GM03348 (cell line): ENCODE measurements at places on chromosomes 11 and 22.

GRCh38 chr11:35233518-35233917 lies 94.5 kb downstream of the CD44 start:
- DNase-seq: no peak

GRCh38 chr11:72257570-72257969 lies 13.6 kb upstream of the PHOX2A start:
- no peak for DNase-seq

DNA sequence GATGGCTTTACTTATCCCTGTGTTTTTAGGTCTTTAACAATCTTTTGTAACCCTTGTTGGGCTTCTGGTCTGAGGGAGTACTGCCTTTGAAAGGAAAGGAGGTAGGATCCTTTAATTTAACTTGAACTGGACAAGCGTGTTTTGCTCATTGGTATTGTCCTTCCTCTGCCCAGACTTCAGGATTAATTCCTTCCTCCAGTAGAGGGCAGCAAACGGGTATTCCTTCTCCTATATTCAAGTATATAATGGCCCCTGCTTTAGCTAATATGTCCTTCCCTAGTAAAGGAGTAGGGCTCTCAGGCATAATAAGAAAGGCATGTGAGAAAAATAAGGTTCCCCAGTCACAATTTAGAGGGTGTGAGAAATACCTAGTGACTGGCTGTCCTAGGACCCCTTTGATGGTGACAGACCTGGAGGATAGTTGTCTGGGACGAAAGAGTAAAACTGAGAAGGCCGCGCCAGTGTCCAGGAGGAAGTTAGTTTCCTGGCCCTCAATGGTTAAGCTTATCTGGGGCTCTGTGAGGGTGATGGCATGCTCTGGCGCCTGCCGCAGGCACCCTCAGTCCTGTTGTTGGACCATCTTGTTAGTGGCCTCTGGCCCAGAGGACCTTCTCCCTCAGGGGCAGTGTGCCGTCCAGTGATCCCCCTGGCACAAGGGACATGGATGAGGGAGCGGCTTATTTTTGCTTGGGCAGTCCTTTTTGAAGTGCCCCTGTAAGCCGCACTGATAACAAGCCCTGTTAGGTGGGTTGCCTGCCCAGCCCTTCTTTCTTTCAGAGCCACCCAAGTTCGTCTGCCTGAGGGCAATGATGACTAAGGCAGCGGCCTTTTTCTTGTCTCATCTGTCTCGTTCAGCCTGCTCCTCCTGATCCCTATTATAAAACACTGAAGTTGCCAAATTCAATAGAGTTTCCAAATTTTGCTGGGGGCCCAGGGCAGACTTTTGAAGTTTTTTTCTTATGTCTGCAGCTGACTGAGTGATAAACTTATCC lies 51.8 kb downstream of the C11orf71 start:
- DNase-seq: peak; percentile 62

GRCh38 chr22:46969491-46969890 lies 207.0 kb downstream of the TBC1D22A start:
- no peak for DNase-seq

- no peak for DNase-seq
Measured at GRCh38 chr11:13899603-13900002, 62.9 kb upstream of the SPON1 start.

DNA sequence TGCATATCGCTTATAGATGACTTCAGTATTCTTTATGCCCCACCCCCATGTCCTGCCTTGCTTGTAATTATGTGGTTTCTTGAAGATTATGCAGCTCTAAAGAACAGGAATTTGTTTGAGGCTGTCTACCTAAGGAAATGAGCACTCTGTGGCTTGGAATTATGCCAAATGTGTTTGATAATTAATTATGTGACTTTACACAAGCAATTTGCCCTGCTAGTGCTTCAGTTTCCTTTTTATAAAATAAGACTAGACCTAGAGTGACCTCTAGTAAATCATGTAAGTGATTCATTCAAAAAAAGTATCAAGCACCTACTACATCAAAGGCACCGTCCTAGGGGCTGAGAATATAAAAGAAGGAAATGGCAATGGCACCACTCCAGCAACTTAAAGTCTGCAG lies 491.5 kb upstream of the KIRREL3 start:
- no peak for DNase-seq

- DNase-seq: no peak
Measured at GRCh38 chr22:47297261-47298016, 535.0 kb downstream of the TBC1D22A start.

DNA sequence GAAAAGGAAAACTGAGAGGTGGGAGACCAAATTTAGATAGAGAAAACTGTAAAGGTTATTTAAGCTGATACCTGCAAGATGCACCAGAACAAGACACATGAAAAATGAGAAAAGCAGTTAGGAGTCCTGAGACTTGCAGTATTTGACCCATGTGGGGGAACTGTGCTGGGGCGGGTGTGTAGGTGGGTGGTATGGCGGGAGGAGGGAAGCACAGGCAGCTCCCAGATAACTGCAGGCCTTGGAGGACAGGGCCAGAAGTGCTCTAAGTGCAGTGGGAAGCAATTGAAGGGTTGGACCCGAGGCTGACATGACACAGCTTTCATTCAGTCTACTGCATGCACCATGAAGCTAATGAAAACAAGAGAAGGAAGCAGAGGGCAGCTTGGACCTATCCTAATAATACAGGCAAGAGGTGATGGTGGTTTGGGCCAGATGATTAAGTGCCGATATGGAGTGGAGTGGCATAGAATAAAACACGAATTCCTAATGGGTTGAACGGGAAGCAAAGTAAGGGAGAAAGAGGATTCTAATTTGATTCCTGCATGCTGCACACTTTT lies 48.0 kb upstream of the ANO3 start:
- no peak for DNase-seq

- no peak for DNase-seq
Measured at GRCh38 chr11:8066911-8067455, 14.0 kb upstream of the TUB start.

DNA sequence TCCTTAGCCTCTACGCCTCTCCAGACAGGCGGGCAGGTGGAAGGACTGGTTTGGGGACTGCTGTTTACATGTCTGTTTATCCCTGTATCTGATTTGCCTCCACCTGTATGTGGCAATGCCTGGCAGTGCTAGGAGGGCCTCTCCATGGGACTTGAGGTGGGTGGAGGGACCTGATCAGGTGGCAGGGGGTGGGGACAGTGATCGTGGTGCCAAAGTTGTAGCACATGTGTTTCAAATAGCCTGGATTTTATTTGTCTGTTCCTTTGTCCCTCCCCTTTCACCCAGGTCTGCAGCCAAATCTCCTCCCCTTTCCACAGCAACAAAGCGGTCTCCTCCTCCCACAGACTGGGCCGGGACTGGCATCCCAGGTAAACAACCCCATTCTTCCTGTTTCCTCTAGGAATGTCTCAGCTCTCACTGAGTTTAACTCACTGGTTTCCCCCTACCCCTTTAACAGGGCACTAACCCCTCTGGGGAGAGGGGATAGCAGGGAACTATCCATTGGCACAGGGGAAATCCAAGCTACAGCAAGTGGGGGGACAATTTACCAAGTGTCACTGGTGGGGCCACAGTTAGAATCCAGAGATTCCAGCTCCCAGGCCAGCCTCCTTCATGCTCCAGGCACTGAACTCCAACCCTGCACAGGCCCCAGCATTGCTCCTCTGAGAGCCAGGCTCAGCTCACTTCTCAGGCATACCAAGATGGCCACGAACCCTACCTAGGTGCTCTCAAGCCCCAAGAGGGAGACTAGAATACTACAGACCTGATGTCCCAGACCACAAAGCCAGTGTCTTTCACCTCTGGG lies 22.9 kb upstream of the TLCD5 start:
- no peak for DNase-seq

DNA sequence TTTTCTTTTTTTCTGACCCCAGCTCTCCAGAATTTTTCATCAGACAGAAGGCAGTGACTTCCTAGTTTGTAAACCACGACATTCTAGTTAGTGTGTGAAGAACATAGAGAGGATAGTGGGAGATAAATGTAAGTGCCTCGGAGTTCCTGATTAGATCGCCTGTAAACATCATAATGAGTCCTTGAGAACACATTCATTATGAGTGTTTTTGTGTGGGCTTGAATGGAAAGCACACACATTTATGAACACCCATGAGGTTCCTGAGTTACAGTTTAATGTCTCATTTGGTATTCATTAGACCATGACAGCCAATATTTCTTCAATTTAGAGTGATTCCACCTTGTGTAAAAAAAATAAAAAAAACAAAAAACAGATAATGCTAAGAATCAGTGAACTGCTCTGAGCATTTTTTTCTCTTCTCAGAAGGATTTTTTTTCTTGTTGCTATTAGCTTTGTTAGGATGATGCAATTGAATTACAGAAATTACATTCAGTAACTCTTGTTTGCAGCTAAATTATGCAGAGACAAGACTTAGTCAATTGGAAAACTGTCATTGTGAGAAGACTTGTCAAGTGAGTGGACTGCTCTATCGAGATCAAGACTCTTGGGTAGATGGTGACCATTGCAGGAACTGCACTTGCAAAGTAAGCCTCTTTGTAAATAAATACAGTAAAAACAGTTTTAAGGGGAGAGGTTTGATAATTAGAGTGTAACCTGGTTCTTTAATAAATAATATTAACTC lies 257.6 kb downstream of the NELL1 start:
- no peak for DNase-seq

GRCh38 chr11:128390246-128390645 lies 197.1 kb downstream of the ETS1 start:
- no peak for DNase-seq

DNA sequence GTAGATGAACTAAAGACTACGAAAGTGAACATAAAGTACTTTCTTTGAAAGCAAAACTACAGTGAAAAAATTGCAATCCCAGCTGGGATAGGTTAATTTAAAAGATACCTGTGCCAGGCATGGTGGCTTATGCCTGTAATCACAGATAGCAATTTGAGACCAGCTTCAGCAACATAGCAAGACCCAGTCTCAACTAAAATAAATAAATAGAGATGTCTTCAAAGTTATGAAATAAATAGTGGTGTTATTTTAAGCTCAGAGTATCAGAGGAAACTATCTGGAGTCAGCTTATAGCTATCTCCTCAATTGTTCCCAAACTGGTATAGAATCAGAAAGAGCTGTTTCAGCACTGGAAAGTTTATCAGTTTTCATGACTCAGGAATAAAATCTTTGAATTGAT lies 17.3 kb upstream of the MMP13 start:
- DNase-seq: no peak

DNA sequence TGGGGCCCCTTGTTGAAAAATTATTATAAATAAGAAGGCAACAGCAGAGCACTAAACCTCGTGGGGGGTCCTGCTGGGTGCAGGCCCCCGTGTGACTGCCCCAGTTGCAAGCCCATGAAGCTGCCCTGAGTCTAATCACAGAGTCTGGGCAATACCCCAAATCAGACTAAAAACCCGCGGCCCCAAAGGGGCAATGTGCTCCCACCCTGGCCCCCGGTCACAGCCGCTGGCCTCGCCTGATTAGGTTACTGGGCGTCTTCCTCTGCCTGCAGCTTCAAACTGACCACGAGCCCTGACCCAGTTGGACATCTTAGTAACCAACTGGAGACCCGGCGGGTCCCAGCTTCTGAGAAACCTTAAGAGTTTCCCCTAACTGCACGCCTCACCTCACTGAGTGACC lies 1.6 kb downstream of the CXCR5 start:
- no peak for DNase-seq

GRCh38 chr11:123260511-123261211 lies 65.6 kb upstream of the CLMP start:
- no peak for DNase-seq

GRCh38 chr11:8691601-8692000 lies 9.0 kb downstream of the RPL27A start:
- no peak for DNase-seq

- DNase-seq: peak; percentile 29
Measured at GRCh38 chr11:62573006-62573591, 592 bp downstream of the EEF1G start.

- no peak for DNase-seq
Measured at GRCh38 chr22:32692371-32692770, 109.1 kb upstream of the TIMP3 start.

DNA sequence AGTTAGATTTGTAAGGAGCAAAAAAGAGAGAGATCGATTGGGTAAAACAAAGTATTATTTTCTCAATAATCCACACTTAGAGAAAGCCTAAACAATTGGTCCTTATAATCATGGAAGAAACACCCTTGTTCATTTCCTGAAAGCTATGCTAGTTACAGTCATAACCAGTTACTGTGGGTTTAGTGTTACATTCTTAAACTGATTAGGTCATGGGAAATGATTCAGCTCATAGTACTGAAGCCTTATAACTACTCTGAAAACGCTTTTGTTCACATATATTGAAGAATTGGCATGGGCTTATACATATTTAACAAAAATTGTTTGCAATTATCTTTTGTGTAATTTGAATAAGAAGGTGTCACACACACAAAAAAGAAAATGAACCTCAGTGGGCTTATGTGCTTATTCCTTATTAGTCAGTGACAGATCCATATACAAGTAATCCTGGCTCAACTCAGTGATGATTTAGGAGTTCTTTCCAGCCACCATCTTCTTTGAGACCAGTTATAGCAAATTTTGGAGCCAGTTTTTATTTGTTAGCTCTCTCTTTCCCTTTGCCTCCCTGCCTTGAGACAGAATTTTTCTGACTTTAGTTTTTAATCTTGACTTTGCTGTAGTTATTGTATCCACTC lies 198.5 kb upstream of the CTSC start:
- peak; percentile 77 for DNase-seq

- no peak for DNase-seq
Measured at GRCh38 chr11:85756401-85757200, 54.3 kb downstream of the SYTL2 start.

DNA sequence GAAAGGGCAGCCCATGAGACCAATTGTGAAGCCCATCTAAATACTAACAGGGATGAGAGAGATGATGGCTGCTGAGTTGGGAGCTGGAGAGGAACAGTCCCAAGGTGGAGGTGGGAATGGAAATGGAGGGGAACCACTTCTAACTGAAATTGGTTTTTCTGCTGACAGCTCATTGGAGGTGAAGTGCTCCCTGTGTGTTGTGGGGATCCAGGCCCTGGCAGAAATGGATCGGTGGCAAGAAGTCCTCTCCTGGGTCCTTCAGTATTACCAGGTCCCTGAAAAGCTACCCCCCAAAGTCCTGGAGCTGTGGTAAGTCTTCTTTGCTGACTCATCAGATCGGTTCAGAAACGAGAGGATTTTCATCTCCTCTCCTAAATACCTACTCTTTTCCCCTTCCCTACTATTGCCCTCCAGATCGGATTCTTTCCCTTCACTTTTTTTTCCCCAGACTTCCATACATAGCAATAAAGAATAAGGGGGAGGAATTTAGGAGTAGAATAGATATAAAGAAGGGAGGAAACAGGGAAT lies 2.0 kb downstream of the PEX26 start:
- no peak for DNase-seq

DNA sequence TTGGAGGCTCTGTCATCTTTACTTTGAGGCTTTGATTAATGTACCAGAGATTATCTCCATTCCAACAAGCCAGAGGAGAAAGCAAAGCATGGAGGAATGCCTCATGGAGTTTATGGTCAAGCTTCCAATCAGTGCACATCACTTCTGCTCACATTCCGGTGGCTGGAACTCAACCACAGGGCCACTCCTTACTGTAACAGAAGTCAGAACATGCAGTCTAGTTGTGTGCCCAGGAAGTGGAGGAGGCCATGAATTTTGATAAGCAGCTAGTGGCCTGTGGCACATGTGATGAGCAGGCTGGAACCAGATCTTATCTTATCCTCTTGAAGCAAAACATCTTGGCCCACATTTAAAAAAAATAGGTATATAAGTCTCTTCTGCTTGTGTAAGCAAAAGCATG lies 258.9 kb upstream of the ARHGAP20 start:
- DNase-seq: peak; percentile 31
